ENCODE measurements at places on chromosomes 6 and 20.

GRCh38 chr6:107398001-107398400 lies 61.4 kb downstream of the PDSS2 start:
- DNase-seq = no peak
- H3K27ac ChIP-seq = no peak overlapping the region
- peaks cover 65% of the 10 kb centered on the region for H3K36me3 ChIP-seq
- H3K27me3 ChIP-seq = no peaks in the 10 kb centered on the region
- peaks cover 5% of the 10 kb centered on the region for H3K4me1 ChIP-seq
- no peak overlapping the region for H3K4me3 ChIP-seq

GRCh38 chr6:47852727-47853126 lies 70.9 kb downstream of the OPN5 start:
- H3K27me3 ChIP-seq = peaks cover 7% of the 10 kb centered on the region
- no peaks in the 10 kb centered on the region for H3K4me1 ChIP-seq
- H3K36me3 ChIP-seq = no peaks in the 10 kb centered on the region
- H3K4me3 ChIP-seq = no peak overlapping the region
- DNase-seq = no peak

- no peaks in the 10 kb centered on the region for H3K4me1 ChIP-seq
- no peak overlapping the region for H3K27ac ChIP-seq
- H3K27me3 ChIP-seq = peaks cover 29% of the 10 kb centered on the region
- no peak overlapping the region for H3K4me3 ChIP-seq
- H3K36me3 ChIP-seq = no peaks in the 10 kb centered on the region
- peak; percentile 12 for DNase-seq
Measured at GRCh38 chr6:152642578-152643375, 5.6 kb upstream of the SYNE1 start.

DNA sequence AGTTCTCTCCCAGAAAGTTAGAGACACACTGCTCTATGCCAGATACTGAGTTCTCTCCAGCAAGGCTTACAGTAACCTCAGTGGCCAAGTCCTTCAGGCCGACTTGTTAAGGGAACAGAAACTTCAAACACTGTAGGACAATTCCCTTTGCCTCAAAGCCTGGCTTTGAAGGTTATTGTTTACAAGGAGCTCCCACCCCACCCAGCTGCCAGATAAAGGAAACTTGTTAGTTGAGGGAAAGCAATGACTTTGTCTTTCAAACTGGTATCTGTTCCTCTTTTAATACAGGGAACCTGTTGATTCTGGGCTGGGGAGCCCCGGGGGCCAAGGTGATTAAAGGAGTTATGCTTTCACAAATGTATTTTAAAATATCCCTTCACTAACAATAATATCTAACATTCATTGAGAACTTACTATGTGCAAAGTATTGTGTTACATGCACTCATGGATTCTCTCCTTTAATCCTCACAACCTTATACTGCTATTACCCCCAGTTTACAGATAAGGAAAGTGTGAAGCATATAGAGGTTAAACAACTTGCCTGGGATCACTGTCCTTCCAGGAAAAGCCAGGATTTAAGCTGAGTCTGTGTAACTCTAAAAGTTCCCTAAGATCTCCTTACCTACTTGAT lies 27.6 kb upstream of the CDKN1A start:
- no peak for DNase-seq
- peaks cover 7% of the 10 kb centered on the region for H3K27me3 ChIP-seq
- H3K4me1 ChIP-seq = peaks cover 5% of the 10 kb centered on the region
- H3K4me3 ChIP-seq = no peak overlapping the region

DNA sequence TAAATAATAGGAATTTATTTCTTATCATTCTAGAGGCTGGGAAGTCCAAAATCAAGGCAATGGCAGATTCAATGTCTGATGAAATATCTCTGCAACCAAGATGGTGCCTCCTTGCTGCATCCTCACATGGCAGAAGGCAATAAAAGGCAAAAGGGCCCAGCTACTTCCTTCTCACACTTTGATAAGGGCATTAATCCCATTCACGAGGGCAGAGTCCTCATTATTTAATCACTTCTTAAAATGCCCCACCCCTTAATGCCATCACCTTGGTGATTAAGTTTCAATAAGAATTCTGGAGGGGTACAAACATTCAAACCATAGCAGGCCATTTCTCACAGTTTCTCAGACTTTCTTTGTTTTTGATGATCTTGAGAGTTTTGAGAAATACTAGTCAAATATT lies 145.8 kb upstream of the TSHZ2 start:
- peaks cover 2% of the 10 kb centered on the region for H3K36me3 ChIP-seq
- no peak overlapping the region for H3K27ac ChIP-seq
- DNase-seq = no peak
- H3K4me1 ChIP-seq = no peaks in the 10 kb centered on the region
- H3K27me3 ChIP-seq = peaks cover 3% of the 10 kb centered on the region

- peak; percentile 25 for DNase-seq
- H3K4me1 ChIP-seq = peaks cover 34% of the 10 kb centered on the region
- H3K4me3 ChIP-seq = peak overlapping the region; percentile 73
- H3K36me3 ChIP-seq = peaks cover 29% of the 10 kb centered on the region
- H3K27me3 ChIP-seq = no peaks in the 10 kb centered on the region
- H3K27ac ChIP-seq = peak overlapping the region; percentile 82
Measured at GRCh38 chr6:52361414-52361944, 472 bp upstream of the PAQR8 start.

DNA sequence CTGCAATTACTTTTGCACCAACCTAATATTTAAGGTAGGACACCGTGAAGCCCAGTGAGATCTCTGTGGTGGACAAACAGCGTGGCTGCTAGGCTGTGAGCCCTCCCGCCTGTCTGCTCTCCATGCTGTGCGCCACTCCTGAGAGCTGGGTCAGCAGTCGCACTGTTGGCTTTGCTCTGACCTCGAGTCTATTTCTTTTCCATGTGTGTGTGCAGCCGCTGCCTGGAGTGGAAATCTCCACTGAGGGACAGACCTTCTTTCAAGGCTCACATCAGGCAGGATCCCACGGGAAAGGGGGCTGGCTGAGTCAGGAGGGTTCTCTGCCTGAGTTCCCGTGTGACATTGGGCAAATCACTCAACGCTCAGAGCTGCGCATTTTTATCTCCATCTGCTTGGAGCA lies 27.1 kb downstream of the RIPOR3 start:
- H3K27me3 ChIP-seq = no peaks in the 10 kb centered on the region
- H3K36me3 ChIP-seq = no peaks in the 10 kb centered on the region

- no peak overlapping the region for H3K27ac ChIP-seq
- H3K4me3 ChIP-seq = no peak overlapping the region
- H3K4me1 ChIP-seq = no peaks in the 10 kb centered on the region
Measured at GRCh38 chr6:132205946-132206345, 195.3 kb downstream of the MOXD1 start.

DNA sequence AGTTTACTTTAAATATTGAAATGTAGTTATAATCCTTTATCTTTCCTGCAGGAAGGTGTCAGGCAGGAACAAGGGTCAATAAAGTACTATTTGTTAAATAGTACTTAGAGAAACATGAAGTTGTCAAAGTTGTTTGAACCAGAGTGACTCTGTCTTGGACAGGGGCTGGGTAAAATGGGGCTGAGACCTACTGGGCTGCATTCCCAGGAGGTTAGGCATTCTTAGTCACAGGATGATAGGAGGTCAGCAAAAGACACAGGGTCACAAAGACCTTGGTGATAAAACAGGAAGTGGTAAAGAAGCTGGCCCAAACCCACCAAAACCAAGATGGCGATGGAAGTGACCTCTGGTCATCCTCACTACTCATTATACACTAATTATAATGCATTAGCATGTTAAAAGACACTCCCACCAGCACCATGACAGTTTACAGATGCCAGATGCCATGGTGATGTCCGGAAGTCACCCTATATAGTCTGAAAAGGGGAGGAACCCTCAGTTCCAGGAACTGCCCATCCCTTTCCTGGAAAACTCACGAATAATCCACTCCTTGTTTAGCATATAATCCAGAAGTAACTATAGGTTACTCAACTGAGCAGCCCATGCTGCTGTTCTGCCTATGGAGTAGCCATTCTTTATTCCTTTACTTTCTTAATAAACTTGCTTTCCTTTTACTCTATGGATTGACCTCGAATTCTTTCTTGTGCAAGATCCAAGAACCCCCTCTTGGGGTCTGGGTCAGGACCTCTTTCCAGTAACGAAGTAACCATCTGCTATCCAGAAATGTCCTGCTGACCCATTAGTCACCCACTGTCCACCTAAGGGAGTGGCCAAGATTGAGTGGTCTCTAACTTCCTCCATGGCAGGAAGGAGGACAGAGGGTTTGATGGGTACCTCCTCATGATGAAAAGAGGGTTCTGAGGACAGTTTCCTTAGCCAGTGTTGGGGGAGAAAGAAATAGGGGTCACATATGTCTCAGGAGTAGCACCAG lies 19.6 kb downstream of the SLC22A2 start:
- H3K36me3 ChIP-seq = no peaks in the 10 kb centered on the region
- no peaks in the 10 kb centered on the region for H3K4me1 ChIP-seq

DNA sequence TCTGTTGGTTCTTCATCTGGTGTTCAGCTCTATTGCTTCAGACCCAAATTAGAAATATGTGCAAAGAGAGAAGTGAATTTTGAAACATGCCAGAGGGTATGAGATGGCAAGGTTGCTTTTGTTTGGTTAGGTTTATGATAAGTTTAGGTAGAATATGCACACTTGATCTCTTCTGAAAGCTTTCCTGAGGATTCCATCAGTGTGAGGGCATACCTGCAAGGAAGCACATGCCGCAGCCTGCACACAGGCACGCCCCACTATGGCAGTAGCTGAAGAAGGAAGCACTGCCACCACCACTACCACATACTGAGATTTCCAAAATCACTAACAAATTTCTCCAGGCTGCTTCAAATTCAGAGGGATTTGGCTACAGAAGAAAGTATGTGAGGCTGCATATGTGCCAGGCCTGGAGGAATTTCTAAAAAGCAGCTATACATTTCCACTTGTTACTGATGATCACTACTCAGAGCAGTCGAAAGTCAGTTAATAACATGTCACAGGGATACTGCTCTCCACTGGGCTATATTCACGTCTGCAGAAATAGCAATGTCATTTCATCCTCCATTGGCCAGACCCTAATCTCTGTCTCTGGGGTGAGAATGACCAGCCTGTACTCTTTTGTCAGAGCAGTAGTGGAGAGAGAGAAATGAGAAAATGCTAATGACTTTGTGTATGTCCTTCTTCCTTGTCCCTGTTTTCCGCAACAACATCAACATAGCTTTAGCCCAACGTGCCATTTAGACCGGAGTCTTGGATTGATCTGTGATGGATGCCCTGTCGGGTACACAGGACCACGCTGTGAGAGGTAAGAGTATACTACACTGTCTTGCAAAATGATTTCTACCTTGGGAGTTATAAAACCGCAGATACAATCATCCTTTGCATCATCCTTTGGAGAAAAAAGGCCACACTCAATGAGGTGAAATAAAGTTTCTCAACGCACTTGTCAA lies 396.7 kb downstream of the LAMA2 start:
- no peak overlapping the region for H3K27ac ChIP-seq
- no peak overlapping the region for H3K4me3 ChIP-seq
- DNase-seq = no peak

DNA sequence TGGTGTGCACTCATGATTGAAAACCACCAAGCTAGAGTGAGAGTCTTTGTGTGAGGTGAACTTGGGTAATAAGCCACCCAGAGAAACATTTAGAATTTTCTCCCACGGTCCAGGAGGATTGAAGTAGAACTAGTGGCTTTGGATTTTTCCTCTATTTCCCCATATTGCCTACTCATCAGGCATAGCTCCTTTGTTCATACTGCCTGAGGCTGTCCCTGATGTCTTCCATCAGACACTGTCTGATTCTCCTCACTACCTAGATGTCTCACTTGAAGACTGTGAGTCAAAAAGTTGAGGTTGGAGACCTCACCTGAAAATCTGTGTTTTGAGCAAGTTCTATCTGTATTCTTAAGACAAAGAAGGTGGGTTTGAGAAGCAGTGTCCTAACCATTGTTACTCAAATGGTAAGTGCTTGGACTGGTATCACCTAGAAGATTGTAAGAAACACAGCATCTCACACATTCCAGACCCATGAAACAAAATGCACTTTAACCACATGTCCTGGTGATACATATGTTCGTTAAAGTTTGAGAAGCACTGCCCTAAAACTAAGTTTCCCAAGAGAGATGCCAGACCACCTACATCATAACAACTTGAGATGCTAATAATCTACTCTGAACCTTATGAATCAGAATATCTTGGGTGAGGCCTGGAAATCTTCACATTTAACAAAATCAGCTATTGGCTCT lies 523.4 kb upstream of the BTBD3 start:
- H3K27me3 ChIP-seq = no peaks in the 10 kb centered on the region
- no peak overlapping the region for H3K4me3 ChIP-seq
- DNase-seq = no peak
- no peaks in the 10 kb centered on the region for H3K4me1 ChIP-seq
- no peaks in the 10 kb centered on the region for H3K36me3 ChIP-seq

- peak; percentile 64 for DNase-seq
- peaks cover 3% of the 10 kb centered on the region for H3K36me3 ChIP-seq
- no peaks in the 10 kb centered on the region for H3K27me3 ChIP-seq
- H3K4me3 ChIP-seq = peak overlapping the region; percentile 22
Measured at GRCh38 chr20:38863024-38863851, 57.7 kb downstream of the PPP1R16B start.

GRCh38 chr6:167932468-167933276 lies 64.8 kb upstream of the KIF25 start:
- H3K4me3 ChIP-seq = no peak overlapping the region
- H3K27me3 ChIP-seq = no peaks in the 10 kb centered on the region
- H3K36me3 ChIP-seq = peaks cover 2% of the 10 kb centered on the region
- no peak for DNase-seq
- no peak overlapping the region for H3K27ac ChIP-seq

DNA sequence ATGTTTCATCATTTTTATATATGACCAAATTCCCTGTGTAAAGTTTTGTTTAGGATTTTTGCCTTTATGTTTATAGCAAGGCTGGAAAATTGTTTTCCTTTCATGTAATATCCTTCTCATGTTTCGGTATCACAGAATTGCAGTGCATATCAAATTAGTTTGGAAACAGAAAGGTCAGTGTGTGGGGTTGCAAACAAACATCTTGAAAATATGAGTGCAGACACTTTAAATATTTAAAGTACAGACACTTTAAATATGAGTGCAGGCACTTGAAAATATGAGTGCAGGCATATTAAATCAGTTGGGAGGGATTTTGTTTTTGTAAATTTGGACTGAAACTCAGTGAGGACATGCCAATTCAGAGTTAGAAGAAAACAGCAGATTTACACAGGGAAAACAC lies 6.5 kb downstream of the SLPI start:
- no peaks in the 10 kb centered on the region for H3K4me1 ChIP-seq
- no peak overlapping the region for H3K4me3 ChIP-seq
- H3K27me3 ChIP-seq = peaks cover 75% of the 10 kb centered on the region
- no peak overlapping the region for H3K27ac ChIP-seq
- DNase-seq = no peak

GRCh38 chr6:162864911-162865310 lies 137.1 kb downstream of the PACRG start:
- no peak overlapping the region for H3K4me3 ChIP-seq
- H3K4me1 ChIP-seq = no peaks in the 10 kb centered on the region
- no peak overlapping the region for H3K27ac ChIP-seq
- no peaks in the 10 kb centered on the region for H3K36me3 ChIP-seq
- DNase-seq = no peak

DNA sequence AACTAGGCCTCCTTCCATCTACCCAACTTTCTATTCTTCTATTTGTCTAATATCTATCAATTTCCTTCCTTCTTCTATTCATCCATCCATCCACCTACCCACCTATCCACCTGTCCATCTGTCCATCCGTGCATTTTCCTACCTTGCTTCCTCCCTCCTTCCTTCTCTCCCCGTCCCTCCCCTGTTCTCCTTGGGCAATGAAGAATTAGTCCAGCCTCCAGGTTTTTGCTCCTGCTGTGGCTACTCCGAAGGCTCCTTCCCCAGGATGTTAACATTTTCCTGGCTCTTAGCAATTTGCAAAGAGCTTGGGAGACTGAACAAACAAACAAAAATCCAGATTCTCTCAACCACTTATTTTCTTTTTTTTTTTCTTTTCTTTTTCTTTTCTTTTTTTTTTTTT lies 81.6 kb downstream of the KCNB1 start:
- H3K27ac ChIP-seq = no peak overlapping the region
- no peak overlapping the region for H3K4me3 ChIP-seq
- H3K27me3 ChIP-seq = peaks cover 8% of the 10 kb centered on the region
- H3K36me3 ChIP-seq = no peaks in the 10 kb centered on the region
- DNase-seq = no peak
